ENCODE measurements at places on chromosomes 2 and 18.

GRCh38 chr18:74791501-74792194 is 194.0 kb downstream of the ZNF407 start:
- peak; percentile 29 for DNase-seq

DNA sequence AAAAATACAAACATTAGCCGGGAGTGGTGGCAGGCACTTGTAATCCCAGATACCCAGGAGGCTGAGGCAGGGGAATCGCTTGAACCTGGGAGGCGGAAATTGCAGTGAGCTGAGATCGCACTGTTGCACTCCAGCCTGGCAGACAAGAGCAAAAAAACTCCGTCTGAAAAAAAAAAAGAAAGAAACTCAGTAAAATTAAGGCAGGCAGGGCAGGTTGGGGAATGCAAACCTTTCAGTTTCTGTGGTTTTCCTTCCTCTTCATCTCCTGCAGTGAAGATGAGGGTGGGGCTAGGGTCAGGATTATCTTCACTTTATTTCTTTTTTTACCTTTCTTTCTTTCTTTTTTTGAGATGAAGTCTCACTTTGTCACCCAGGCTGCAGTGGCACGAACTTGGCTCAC is 43.2 kb upstream of the PSME4 start:
- peak; percentile 13 for DNase-seq

DNA sequence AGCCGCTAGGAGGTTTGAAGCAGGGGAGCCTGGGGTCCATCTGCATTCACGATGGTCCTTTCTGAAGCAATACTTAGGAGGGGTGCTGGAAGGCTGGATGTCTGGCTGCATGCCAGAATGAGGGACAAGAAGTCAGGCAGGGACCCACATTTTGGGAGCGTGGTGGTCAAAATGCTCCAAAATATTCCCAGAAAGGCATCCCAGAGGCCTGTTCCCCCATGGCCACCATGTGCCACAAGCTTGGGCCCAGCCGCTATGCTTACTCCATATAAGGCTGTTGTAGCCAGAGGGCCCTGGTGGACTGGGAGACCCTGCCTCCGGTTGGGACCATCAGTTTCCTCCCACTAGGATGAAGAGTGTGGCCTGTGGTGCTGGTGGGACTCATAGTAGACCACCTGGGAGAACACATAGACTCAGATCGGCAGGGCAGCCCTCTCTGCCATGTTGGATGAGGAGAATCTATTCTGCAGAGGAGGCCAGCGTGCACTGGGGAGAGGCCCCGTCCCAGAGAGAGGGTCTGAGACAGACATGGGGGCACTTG is 3.6 kb upstream of the PROM2 start:
- DNase-seq: no peak

GRCh38 chr18:1952486-1952885 is 618.8 kb downstream of the METTL4 start:
- no peak for DNase-seq

GRCh38 chr2:109275120-109276012 is 146.4 kb downstream of the SH3RF3 start:
- peak; percentile 73 for DNase-seq

GRCh38 chr2:64212801-64213321 is 68.6 kb upstream of the PELI1 start:
- peak; percentile 94 for DNase-seq

DNA sequence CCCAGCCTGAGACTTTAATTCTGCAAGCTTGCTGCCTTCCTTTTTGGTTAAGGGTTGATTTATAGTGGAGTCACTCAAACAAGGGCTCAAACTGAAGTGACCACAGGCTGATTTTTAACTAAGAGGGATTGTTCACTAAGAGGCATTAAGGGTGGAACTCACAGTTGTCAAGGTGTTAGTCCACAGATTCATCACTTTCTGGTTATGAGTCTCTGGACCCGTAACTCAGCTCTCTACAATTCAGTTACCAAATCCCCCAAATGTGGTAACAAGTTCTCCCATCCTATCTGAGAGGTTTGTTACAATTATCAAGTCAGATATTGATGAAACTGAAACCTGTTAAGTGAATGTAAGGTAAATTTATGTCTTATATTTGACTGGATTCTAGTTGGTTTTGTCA is 185.9 kb upstream of the KLHL14 start:
- no peak for DNase-seq

DNA sequence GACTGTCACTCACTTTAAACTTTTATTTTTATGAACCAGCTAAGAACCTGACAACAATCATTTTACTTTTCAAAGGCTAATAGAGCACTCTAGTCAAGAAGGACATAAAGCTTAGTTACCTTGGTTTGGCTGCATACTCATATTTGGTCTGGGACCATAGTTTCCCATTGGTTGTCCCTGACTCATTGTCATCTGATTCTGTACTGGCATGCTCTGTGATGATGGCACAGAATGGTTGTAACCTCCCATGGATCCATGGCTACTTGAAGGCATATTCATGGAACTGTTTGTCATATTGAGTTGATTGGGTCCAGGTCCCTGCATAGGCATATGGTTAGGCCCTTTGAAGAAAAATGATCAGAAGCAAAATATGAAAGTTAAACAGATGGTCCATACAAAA is 37.9 kb downstream of the SS18 start:
- DNase-seq: no peak

DNA sequence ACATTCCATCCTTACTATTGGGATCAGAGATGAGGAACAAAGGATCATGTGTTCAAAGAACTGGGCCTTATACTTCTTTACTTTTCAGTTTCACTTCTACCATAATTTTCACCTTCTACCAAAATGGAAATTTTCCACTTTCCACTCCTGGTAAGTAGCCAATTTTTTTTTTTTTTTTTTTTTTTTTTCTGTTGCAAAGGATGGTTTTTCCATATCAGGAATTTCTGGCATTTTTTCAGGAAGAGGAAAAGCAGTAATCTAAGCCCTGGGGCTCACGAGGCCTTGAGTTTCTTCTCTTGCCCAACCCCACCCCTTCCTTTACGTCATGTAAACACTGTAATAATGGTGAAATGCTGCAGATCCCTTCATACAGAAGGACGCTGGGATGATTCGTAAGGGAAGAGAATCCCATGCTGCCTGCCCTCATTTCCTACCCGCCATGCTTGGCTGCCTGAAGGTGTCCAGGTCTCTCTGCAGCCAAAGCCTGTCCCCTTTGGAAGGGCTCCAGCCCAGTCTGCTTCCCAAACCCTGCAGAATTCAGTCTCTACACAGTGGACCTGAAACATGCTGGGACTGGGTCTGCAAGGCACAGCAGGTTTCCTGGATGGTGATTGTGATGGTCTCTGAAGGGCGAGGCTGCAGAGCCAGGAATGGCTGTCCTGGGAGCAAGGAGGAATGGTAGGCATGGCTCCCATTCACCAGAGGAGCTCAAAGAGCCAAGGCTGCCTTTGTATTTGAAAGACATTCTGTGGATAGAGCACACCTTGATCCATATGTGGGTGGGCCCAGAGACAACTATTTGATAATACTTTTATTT is 57.0 kb downstream of the EFR3B start:
- DNase-seq: no peak
